ENCODE measurements at places on chromosomes 12 and 14.

DNA sequence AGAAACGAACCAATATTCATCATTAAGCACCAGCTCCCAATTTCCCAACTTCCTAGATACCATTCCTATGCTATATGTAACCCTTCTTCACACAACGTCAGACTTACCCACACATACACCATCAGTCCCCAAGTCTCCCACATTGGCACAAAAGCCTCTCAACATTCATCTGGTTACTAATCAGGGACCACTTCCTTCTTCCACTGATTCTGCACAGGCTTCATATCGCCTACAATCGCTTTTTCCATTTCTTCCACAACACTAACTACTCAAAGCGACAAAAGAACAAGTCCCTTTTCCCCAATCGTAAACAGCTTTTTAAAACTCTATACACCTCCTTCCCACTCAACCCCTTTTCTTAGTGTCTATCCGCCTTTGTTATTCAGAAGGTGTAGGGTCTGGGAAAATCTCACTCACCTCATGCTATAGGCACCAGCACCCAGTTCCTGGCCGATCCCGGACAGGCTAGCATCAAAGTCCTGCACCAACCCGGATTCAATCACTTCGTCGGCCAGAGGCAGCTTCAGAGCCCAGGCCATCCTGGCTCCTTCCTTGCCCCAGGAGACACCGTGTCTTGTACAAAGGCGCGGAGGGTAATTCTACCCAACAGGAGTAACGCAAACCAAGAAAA, 936 bp downstream of the TFCP2 start:
- DNase-seq = no peak

DNA sequence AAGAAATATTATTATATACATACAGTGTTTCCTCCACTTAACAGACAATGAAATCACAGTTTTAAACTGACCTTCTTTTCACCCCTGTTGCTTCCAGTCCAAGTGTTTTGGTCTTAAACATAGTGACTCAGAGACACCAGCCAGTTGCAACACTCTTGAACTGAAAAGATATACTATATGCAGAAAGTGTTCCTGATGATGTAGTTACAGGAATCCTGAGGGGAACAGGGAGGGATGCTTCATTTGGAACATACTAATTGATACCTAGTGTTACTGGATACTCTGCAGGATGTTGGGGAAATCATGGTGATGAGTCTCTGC, 420.8 kb downstream of the CCDC91 start:
- DNase-seq = no peak

DNA sequence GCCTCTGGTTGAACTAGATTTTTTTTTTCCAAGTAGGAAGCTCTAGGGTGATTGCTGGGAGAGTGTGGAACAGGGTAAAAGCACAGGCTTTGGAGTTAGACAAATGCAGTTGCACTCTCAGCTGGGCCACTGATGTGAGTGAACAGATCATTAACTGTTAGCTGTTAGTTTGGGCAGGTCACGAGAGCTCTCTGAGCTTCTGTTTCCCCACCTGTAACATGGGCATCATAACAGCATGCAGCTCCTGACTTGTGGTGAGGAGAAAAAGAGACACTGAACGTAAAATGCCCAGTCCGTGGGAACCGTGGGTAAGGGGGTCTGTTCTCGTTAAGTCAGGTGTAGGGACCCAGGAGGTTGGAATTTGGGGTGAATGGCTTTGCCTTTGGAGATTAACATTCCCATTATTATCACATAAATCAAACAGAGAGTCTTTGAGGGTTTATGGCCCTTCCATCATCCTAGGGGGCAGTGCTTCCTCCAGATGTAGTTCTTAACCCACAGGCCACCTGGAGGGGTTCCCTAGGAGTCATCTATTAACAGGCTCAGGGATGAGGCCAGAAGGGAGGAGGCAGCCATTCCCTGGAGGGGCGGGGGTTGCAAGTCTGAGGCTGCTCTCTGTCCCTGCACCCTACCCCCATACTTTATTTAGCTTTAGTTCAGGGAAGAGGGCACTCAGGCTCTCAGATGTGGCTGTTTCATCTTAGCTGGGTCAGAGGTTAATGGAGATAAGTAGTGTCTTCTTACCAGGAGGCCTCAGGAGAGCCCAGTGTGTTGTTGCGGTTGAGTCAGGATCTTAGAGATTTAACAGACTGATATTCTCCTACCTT, 135.2 kb downstream of the DACT1 start:
- DNase-seq = no peak

DNA sequence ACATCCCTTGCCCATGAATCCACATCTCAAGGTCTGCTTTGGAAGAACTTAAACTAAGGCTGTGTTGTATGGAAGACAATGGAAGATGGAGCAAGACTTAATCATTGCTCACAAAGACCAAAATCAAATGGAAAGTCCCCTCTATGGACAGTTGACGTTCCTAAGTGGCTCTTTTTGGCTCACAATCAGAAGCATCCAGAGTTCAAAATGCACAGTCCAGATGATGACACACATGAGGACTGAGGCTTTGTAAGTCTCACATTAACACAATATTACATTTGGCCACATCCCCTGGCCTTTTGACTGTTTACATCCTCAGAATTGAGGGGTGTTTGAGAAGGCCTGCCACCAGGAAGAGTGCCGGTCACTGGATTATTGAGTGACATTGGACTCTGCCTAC, 122.3 kb upstream of the CPM start:
- no peak for DNase-seq
